Omental fat pad (tissue), 4 donors: ENCODE measurements at places on chromosomes 13 and 19.

- DNase-seq, result no peak
Observed at GRCh38 chr13:97307882-97308624, 85.9 kb downstream of the MBNL2 start.

DNA sequence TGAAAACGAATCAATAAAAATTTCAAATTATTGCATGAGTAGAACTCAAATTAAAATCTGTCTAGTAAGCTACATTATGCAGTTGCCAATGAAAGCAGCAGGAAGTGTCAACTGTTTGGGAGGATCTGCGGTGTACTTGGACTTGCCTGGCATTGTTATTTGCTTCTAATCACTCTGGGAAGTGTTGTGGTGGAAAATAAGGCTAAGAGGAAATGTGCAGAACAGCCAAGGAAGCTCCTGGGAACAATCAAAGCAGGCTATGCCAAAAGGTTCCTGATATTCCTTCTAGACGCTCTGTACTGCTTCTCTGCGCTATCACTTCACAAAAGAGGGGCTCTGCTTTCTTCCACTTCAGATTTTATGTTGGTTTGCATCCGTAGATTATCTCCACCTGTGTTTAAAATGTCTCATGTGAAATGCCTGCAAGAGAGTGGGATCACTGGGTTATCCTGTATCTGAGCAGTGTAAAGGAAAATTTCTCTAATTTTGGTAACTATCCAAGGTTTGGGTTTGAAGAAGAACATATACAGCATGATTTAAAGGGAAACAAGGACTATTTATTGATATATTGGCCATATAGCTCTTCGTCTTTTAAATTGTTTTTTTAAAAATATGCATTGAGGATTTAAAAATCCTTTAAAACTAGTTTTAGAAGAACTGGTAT, 182.7 kb upstream of the CSNK1A1L start:
- DNase-seq, result no peak

DNA sequence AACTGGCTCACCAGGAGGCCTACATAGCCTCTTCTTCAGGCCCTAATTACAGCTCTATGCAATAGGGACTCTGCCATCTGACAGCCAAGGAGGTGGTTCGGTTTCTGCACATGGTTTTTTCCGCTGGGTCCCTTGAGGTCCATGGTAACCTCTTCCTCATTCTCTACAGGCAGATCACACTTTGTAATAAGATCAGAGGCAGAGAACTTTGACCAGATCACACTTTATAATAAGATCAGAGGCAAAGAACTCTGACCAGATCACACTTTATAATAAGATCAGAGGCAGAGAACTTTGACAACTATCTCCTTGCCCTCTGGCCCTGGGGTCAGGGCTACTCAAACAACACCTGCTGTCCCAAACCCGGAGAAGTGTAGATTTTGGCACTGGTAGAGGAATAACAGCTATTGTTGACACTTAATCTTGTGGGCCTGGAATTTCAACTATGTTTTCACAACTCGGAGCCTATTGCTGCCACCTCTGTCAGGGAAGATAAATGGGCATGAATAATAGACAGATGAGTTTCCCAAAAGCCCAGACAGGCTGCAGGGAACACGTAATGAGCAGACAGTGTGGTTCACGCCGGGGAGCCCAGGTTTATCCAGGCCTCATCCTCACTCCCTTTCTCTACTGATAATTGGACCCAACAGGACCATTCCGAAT, 246.1 kb downstream of the UQCRFS1 start:
- DNase-seq, result no peak

DNA sequence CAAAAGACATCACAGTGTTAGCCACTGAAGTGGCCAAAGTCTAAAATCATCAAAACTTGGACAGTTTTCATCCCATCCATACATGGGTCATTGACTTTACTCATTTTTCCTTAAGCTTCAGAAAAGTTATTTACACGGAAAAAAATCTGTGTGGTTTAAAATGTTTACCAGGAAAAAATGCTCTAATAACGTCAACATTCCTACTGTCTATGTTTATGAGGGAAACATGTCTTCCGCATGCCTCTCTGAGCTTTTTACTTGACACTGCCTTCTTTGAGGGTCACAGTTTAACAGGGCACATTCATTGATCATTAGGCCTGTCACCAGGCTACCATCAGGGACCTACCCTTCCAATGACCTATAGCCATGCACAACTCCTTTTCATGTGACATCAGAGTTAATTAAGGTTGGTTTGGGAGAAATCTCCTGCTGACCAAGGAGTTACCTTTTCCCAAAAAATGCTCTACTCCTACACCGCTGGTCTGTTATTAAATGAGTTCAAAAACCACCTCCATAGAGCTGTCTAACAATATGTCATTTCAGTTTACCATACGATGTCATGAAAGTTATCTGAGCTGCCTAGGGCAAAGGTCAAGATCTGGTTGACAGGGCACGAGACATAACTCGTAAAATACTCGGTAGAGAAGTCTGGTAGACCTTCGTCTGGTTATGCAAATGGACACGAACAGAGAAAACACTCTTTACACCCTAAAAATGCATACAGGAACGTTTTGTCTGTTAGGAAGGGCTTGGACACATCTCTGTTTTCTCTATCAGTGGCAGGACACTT, 17.8 kb downstream of the FLT1 start:
- no peak for DNase-seq

DNA sequence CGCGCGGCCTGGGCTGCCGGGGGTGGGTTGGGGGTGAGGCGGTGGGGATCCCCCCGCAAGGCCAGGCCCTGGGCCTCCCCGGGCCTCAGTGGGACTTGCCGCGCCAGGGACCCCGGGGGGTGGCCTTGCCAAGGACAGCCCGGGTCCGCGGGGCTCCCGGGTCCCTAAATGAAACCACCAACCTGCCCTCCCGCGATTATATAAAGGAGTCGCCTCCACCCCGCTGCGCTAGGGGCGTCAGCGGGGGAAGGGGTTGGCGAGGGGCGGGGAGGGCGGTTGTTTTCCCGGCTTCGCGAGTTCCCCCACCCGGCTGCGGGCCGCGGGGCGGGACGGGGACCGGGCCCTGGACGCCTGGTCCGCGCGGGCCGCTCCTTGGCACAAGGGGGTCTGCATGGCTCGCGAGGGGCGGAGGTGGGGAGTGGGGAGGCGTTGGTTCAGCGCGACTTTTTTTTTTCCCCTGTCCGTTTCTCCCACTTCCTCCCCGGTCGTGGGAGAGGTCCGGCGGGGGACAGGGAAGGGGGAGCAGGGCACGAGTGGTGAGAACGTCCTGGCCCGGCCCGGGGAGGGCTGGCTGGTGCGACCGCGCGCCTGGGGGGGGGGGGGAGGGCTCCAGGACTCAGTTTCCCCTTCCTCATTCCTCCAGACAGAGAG, 822 bp upstream of the ZBTB7A start:
- DNase-seq, result no peak

DNA sequence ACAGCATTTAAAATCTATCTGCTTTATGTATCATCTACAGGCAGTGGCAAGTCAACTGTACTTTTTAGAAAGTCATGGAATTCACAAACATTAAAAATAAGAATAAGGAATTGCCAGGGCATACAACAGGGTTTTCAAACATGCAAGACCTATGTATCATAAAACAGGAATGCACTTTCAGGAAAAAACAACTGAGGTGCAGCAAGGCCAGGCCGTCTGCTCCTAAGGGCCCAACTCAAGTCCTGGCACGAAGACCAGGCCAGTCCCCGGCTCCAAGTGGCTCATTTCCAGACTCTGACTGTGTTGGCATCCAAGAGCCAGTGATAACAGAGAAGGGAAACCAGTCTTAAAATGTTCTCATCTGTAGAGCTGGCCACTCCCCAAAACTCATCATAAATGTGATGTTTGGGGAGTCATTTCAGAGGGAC, 7.1 kb downstream of the RFX2 start:
- DNase-seq, result peak; percentile 67

DNA sequence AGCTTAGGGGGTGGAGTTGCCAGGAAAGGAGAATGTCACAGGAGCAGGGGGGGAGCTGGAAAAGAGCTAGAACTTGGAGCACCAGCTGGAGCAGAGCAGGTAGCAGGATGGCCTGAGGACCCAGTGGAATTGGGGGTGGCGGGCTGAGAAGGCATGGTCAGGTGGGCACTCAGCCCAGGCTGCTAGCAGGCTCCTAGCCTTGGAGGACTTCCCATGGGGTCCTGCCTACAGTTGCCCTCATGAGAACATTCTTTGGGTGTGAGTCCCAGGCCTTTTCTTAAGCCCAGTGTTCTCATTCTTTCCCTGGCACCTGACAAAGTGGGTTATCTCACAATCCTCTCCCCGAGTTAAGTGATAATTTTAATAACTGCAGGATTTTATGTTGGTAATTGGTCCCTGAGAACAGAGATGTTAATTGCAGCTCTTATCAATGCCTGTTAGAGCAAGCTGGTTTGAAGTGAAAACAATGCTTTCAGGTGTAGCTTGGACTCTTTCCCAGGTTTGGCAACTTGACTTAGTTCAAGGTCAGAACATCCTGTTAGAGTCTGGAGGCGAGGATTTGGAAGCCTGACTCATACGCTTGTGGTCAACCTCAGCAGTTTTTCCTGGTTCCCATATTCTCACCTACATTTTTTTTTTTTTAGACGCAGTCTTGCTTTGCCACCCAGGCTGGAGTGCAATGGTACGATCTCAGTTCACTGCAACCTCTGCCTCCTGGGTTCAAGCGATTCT, 18.1 kb upstream of the OLFM4 start:
- no peak for DNase-seq
